GM13976 (cell line): ENCODE measurements at places on chromosomes 2 and 18.

DNA sequence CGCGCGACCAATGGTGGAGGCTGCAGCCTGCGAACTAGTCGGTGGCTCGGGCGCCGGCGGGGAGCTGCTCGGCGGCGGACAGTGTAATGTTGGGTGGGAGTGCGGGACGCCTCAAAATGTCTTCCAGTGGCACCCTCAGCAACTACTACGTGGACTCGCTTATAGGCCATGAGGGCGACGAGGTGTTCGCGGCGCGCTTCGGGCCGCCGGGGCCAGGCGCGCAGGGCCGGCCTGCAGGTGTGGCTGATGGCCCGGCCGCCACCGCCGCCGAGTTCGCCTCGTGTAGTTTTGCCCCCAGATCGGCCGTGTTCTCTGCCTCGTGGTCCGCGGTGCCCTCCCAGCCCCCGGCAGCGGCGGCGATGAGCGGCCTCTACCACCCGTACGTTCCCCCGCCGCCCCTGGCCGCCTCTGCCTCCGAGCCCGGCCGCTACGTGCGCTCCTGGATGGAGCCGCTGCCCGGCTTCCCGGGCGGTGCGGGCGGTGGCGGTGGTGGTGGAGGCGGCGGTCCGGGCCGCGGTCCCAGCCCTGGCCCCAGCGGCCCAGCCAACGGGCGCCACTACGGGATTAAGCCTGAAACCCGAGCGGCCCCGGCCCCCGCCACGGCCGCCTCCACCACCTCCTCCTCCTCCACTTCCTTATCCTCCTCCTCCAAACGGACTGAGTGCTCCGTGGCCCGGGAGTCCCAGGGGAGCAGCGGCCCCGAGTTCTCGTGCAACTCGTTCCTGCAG, at the start of gene HOXD9:
Gene HOXD9, plus strand, starts transcription at position 37 of the 728 bp plus-strand sequence. Its CDS starts 50 bp downstream, at position 87.
- no peak for DNase-seq

DNA sequence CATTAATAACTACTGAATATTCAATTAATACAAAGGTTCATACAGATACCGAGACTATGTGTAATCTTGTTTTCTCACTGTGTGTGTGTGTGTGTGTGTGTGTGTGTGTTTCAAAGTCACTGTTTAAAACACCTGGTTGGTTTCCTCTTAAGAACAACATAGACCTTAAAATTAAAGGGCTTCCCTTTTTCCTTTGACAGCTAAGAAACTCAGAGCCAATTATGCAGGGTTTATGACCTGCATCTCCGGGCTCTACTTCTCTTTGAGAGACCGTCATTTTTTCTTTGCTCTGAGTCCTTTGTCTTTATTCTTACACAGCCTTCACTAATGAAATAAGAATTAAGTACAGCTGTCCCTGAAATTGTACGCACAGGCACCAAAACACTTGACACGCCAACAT, 145.6 kb downstream of the HDAC4 start:
- DNase-seq: no peak

- DNase-seq: no peak
These were observed 19.4 kb downstream of the DNMT3A start for GRCh38 chr2:25322312-25322711.

GRCh38 chr2:25632396-25632795, 41.0 kb downstream of the DTNB start:
- no peak for DNase-seq

DNA sequence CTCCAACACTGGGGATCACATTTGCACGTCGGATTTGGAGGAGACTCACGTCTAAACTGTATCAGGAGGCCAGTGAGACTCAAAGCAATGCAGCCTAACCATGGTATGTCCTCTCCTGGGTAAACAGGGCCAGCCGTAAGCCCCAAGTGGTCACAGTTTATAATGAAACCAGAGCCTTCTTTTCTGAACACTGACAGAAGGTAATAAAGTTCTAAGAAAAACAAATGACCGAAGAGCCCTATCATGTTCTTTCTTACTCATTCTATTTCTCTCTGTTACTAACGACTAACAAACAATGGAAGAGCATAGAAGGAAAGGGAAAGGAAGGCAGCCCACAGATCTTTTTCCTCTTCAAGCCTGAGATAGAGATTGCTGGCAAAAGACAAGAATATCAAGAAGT, 796.8 kb upstream of the SOX11 start:
- no peak for DNase-seq

DNA sequence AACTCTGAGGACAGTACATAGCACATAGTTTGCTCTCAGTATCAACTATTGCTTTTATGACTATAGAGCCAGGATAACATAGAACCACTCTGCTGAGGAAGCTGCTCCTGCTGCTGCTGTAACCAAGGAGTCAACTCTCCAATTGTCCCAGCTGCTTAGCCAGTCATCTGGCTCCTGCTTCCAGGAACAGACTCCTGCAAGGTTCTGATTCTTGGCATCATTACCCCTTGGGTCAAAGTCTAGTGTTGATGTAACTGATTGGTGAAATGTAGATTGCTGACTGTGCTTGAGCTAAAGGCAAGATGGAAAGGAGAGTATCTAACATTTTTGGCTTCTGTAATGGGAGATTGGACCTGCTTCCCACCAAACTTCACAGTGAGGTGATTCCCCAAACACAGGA, 261.9 kb upstream of the FSHR start:
- DNase-seq: no peak

GRCh38 chr2:221612161-221612560, 40.1 kb upstream of the EPHA4 start:
- DNase-seq: no peak

DNA sequence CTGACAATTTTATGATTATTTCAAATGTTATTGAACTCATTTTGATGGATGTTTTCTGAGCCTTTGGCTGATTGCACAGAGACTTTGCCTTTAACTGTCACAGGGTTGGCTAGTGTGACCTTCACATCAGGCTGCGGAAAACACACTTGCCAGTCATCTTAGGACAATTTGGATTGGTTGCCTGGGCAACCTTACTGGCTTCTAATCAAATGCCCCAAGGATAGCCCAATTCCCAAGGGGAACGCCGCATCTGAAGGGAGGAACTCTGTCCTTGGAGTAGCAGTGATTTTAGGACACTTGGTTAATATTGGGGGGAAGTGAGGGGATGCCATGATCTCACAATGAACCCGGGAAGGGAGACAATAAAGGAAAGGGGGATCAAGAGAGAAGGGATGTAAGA, 29.5 kb downstream of the OSBPL6 start:
- DNase-seq: no peak

DNA sequence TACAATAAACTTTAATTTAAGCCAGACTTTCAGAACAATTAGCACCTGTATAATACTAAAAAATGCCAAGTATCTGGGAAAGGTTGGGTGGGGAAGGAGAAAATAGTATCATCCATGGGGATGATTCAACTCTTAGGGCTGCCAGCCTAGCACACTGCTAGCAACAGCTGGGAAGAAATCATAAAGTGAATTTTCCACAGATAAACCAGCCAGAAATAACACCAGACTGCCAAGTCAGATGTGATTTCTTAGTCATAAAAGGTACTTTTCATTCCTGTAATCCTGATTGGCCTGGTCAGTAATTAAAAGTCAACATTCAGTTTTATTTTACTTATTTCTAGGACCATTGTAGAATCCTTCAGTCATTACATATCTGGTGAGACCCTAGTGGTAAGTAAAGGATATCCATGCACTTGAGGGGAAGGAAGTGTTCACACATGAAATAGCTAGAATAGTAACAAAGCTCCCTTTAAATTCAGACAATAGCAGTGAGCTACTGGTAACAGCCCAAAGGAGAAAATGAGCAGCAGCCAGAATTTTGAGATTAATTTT, 59.4 kb downstream of the LIMS1 start:
- DNase-seq: no peak

DNA sequence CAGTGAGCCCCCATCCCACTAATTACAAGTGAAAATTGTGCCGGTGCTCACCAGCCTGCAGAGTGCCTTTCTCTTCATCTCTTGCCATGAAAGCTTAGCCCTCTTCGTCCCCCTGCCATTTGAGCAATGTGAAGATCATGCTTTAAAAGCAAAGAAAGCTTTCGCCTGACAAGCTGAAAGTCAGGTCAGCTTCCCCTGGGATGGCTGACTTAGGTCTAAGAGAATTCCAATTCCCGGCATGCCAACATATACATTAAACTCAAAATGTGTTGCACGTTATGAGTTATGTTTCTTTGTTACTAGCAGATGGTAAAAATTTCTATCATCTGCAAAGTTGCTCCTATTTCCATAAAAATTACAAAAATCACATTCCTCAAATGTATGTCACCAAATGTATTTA, 129.8 kb downstream of the AFF3 start:
- DNase-seq: no peak

DNA sequence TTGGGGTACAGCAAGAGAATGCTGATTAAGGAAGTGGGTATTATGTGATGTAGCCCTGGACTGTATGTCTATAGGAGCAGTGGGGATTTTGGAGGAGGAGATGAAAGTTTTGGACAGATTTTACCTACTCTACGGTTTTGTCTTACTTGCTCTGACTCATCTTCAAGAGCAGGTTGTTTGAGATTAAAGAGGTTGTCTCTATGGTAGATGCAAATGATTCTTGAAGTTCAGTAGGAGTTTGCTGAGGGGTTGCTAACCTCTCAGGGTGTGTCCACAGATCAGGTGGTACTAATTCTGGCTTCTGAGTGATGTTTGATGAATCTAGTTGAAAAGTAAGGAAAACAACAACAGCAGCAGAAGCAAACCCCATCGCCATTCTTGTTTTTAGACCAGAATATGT, 9.7 kb upstream of the SERPINB12 start:
- DNase-seq: no peak

GRCh38 chr2:9169349-9170107, 37.1 kb upstream of the ASAP2 start:
- DNase-seq: no peak

DNA sequence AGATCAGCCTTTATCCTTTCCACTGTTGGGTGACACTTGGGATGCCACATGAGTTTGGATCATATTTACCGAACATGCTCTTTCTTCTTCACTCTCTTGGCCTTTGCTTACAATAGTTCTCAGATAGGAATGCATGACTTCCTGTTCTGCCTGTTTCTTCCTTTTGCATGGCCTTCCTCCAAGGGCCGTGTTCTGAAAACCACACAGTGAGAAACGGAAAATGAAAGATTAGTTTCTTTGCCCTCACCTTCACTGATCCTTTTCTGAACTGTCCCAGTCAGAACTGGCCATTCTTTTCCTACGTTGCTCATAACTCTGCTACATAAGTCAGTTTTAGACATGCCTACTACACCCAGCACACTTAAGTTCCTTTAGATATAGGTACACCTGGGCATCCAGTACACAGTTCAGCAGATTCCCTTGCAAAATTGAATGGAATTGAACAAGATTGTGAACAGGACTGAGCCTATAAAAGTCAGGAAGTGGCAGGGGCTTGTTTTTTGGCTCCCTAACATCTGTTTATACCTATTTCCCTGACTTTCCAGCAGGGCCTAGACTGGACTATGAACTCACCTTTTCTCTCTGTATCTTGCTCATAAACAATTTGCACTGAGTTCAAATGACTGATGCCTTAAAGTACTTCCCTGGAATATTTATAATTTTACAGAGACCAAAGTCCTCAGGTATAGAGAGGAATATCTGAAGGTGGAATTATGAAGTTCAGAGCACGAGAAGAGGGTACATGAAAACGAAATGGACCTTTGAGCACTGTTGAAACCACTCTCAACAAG, 186.4 kb upstream of the ST6GAL2 start:
- no peak for DNase-seq

GRCh38 chr2:46318579-46319460, 21.6 kb downstream of the EPAS1 start:
- DNase-seq: no peak

- DNase-seq: peak; percentile 45
These were observed 23.3 kb upstream of the RMC1 start for GRCh38 chr18:23479829-23480505.
